ENCODE measurements at places on chromosomes 6 and 20.
A peak's percentile ranks its signal among the peaks of the same experiment; 100 is the strongest.

- no peak for DNase-seq
These were observed 37.0 kb downstream of the RIOK1 start for GRCh38 chr6:7426447-7427169.

DNA sequence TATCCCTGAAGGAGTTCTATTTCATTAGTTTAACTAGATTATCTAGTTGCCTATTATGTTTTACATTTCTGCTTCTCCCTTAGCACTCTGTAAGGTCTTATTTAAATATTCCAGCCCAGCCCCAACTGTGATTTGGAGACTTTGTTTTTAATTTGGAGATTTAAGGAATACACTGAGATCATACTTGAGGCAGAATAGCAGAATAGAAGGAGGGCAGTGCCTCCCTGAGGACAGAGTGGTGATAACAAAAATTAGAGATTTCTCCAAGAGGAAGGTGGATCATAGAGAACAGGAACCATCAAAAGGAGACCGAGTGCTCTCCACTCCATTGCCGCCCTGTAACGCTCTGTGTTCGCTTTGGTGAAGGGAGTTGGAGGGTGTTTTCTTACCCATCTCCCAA is 14.8 kb upstream of the CD164 start:
- DNase-seq, result no peak

GRCh38 chr6:18350271-18350670 is 36.9 kb upstream of the RNF144B start:
- DNase-seq, result no peak

GRCh38 chr6:157047951-157048350 is 270.8 kb downstream of the ARID1B start:
- peak; percentile 18 for DNase-seq

- DNase-seq, result no peak
These were observed 16.3 kb downstream of the PKIG start for GRCh38 chr20:44598423-44599305.

- DNase-seq, result no peak
These were observed 92.9 kb downstream of the ZMYND8 start for GRCh38 chr20:47263465-47264084.

DNA sequence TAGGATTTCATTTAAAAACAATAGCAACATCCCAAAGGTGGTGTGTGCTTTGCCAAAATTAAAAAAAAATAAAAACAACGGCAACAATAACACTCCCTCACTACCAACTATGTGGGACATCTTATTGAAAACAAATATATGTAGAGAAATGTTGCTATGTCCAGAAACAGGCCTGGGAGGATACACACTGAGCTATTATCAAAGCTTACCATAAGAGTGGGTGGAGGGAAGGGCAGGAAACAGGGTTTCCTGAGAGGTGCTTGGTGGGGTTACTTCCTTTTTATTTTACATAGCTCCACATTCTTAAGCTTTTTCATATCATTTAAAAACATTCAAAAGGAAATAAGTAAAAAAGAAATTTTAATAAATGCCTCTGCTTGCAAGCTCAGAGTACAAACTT is 150.0 kb upstream of the RIPOR2 start:
- DNase-seq, result no peak

DNA sequence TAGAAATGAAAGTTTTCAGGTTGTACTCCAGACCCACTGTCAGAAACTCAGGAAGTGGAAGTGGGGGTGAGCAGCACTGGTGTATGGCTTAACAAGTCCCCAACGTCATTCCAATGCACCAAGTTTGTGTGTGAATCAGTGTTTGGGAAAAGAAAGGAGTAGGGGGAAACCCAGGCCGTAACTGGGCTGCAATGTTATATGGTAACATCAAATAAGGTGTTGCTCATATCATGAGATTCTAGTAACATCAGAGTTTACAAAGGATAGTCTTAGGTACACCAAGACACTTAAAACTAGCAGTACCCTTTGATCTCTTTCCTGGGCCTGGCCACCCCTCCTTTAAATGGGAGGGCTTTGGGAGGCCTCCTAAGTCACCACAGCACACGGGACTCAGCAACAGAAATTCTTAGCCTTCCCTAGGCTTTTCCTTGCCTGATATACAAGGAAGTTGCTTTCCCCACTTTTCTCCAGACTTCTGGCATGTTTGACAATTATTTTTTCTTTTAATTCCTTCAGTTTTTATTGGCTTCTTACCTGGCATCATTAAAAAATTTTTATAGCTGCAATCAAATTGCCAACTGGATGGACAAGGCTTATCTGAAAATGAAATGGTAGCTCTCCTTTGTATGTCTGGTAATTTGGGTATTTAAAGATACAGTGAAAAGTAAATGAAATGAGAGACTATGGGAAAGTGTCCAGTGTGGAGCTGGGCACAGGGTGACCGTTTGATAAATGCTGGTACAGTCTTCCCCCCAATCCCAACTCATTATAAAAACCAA is 15.1 kb downstream of the E2F3 start:
- no peak for DNase-seq

GRCh38 chr6:10694302-10695085 is at the start of the genes C6orf52 and PAK1IP1:
C6orf52 (minus strand) TSS chr6:10694616; CDS start chr6:10687550, 7,066 bp downstream.
PAK1IP1 (plus strand) TSS chr6:10694972; CDS start chr6:10694986, 14 bp downstream.
- DNase-seq, result peak; percentile 95

- no peak for DNase-seq
These were observed 11.7 kb downstream of the EEF1E1 start for GRCh38 chr6:8090650-8091049.

GRCh38 chr20:32606107-32606506 is 21.0 kb upstream of the NOL4L start:
- no peak for DNase-seq

- DNase-seq, result no peak
These were observed 153.6 kb upstream of the SHLD1 start for GRCh38 chr20:5596401-5597193.

DNA sequence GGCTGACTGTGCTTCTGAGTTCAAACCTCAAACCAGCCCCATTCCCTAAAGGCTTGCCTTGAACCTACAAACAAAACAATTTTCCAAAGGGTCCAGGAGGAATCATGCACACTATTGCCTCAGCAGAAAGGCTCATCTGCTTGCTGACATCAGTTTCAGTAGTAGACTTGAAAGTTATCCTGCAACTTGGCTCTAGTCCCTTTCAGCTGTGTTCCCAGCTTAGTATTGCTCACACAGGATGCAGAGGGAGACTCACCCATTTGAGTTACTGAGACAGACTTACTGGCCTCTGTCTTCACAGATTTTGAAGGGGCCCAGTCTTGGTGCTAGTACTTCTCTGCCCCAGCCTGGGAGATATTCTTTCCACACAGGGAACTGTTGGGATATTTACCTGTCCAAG is 38.5 kb upstream of the TFB1M start:
- DNase-seq, result no peak

- DNase-seq, result peak; percentile 46
These were observed 12.0 kb upstream of the TRMT11 start for GRCh38 chr6:125974214-125974866.

- no peak for DNase-seq
These were observed 205.3 kb downstream of the TENT5A start for GRCh38 chr6:81547149-81547548.

- DNase-seq, result no peak
These were observed 2.4 kb upstream of the ZBTB24 start for GRCh38 chr6:109485266-109485935.

DNA sequence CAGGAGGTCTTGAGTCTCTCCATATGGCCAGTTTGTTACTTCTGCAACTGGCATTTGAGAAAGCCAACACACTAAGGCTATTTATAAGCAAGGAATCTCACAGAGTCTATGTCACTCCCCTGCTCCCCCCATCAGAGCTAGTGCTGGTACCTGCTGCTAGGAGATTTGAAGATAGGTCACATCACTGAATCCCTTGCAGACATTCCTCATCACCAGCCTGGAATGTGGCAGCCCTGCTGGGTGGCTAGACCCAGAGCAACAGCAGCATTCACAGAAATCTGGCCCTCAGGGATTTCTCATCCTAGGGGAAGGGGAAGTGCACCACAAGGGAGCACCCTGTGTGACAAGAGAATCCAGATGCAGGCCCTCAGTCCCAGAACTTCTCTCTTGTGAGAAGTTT is 672.1 kb downstream of the HACE1 start:
- no peak for DNase-seq

- DNase-seq, result no peak
These were observed 33.2 kb upstream of the MARCKS start for GRCh38 chr6:113823916-113824315.

DNA sequence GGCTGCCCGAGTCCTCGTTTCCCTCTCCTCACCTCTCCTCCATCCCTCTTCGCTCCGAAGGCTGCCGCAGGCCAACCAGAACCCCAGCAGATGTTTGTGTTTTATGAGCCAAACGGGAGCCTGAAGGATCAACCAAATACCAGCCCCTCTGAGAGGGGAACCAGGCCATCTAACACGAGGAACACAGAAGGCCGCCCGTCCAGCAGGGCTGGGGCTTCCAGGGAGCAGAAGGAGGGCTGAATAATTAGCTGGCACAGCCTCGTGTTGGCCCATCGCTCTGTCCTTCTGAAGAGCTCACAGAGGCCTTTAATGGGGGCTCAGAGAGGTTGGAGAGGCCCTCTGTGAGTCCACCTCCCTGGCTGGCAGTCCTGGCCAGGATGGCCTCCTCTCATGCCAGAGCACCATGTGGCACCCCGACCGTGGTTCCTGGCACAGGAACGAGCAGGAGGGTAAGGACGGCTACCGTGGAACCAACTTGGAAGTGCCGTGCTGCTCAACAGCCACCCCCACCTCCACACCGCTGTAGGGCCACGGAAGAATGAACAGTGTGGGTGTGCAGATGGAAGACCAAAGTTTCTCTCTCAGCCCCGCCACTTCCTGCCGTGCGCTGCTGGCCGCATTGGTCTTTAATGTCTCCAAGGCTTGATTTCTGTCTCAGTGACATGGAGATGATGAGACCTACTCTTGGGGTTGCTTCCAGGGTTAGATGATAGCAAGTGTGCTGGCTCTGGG is 155.2 kb downstream of the SCML4 start:
- DNase-seq, result peak; percentile 79

DNA sequence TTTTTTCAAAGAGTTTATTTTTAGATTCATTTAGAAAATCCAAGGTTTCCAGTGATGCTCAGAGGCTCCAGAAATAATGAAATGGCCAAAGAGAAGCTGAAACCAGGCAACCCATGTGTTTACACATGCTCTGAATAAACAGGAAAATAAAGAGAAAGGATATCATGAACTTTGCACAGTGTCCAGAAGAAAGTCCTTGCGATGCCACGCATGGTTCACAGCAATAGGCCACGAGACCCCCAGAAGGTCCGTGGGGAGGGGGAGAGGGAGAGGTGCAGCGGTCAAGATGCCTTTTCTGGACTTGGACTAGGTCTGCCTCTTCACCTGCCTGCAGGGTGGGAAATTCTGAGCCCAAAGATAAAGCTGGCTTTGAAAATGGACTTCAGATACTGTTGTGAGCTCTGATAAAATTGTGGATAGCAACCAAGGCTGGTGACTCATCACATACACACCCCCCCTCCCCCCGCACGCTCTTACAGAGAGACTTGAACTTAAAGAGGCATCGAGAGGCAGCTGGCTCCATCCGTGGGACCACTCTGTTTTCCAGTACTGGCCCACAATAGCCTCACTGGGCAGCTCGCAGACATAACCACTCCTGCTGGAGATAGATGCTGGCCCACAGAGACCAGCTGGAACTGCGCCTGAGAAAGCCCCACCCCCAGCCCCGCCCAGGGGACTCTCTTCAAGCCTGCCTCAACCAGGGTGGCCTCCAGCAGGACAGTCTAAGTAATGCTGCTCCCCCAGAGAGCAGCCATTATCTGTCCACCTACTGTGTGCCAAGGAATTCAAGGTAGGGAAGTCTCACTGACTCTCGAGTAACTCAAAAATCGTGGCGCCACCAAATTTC is 21.2 kb upstream of the NFATC2 start:
- peak; percentile 26 for DNase-seq

GRCh38 chr6:117483645-117484016 is 1.2 kb downstream of the DCBLD1 start:
- DNase-seq, result peak; percentile 7

GRCh38 chr6:139708337-139709199 is 334.1 kb upstream of the CITED2 start:
- no peak for DNase-seq

GRCh38 chr6:1001655-1002349 is 308.9 kb upstream of the EXOC2 start:
- no peak for DNase-seq

DNA sequence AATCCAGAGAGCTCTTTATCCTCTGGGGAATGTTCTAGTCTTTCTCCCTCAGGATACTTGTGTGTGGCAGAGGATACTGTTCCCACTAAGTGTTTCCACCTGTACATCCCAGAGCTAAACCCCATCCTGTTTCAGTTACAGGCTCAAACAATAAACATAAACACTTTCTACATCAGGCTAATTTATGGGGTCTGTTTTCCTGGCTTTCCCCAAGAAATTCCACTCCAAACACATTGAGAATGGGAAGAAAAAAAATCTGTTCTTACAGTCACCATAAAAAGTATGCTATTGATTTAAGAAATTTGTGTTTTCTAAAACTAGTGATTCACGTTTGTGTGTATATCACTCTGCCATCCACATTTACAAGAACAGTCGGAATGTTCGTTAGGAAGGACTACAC is 293.9 kb upstream of the FOXQ1 start:
- no peak for DNase-seq

DNA sequence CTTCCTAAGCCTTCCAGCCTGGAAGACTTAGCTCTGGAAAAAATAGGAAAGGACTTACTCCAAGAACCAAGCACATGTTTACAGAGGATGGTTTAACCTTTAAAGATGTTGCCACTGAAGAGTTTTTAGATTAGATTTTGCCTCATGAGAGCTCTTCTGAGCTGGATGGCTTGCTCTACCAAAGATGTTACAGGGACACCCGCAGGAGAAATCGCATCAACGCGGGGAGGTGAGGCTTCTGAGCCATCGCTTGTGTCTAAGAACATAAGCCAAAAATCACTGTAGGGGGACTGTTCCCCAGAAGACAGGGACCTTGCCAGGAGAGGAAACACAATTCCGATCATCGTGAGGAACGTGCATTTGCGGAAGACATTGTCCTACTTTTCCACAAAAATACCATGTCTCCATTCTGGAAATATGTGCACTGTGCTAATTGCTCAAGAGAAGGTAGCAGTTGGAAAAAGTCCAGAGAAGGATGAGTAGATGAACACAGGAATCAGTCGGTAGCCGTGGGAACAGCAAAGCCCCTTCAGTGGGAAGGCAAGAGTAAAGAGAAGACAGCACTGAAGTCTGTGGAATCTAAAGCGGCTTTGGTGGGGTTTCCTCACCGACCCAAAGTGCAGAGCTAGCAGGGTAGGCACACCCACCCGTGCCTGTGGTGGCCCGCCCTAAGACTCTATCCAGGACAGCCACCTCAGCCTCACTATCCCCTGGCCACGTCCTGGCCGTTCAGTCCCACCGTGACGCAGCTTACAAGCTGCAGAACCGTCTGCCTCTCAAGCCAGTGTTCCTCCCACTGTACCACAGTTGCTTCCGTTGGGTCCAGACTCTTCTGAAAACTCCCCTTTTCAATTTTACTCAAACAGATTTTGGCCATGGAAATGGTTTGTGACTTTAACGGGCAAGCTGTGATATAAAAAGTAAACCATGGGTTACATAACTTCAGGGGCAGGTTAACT is 334.8 kb downstream of the NRN1 start:
- no peak for DNase-seq

- DNase-seq, result peak; percentile 97
These were observed 18.1 kb downstream of the OR2B2 start for GRCh38 chr6:27893836-27894807.

DNA sequence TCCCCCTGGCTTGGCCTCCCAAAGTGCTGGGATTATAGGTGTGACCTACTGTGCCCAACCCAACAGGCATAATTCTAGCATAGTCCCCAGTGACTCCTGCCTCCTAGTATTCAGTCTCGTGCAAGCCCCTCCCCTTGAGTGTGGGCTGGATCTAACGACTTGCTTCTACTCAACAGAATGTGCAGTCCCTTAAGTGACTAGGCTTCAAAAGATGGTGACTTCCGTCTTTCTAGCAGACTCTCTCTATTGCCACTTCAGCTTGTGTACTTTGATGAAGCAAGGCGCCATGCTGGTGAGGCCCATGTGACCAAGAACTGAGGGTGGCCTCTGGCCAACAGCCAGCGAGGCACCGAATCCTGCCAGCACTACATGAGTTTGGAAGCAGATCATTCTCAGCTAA is 109.6 kb upstream of the TRAF3IP2 start:
- no peak for DNase-seq

Measured in NCI-H446 (cell line).